Calu3 (cell line): ENCODE measurements at places on chromosomes 6 and 20. TPM values are rescaled to one million over a fixed set of nuclear protein-coding genes. Genes with fewer than 3 reads are reported as not detected.

DNA sequence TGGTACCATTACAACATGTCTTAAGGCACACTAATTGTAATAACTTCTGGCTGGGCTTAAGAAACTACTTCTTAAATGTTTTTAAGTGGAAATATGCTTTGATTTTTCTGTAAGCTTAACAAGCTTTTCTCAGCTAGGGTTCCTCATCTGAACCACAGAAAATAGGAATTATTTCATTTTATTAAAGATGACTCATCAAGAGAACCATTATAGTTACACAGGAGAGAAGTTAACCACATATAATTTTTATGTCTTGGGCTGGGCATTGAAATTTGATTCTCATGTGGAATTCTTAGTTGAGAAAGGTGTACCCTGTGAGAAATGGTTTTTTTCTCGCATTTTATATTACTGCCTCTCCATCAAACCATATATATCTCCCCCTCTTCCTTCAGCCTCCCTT lies 75.1 kb downstream of the QKI start:
- no peak for DNase-seq

DNA sequence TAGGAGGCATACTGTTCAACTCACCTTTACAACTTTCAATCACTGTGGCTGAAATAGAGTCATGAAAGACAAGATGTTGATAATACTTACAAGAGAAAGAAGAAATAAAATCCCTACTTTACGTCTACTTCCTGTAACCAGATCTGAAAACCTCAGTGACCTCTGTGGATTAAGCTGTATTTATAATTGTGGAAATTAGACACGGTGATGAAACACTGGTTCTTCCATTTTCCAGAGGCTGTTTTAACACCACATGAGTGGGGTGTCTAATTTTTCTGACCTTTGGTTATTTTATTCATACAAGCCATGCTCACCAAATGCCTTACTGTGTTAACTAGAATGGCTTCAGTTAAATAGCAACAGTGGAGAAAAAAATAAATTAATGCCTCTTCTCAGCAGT lies 58.5 kb upstream of the HIVEP1 start:
- no peak for DNase-seq

GRCh38 chr6:44438827-44439226 lies 51.3 kb downstream of the CDC5L start:
- no peak for DNase-seq

DNA sequence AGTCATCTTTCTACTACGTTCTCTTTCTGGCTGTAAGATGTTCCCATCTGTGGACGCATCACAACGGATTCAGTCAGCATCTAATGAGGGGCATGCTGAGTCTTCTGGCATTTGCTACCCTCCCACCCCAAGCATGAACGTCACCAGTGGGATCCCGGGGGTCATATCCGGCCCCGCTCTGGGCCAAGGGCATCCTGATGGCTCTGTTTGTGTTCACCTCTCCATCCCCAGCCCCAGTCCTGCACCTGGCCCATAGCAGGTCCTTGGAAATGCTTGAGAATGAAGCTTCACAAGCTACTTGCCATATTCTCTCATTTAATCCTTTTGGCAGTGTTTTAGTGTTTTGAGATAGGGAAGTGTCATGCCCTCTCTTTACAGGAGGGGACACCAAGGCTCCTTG lies 14.9 kb downstream of the APCDD1L start:
- DNase-seq = no peak

The RRP36 gene
- 94.9 and 101 TPM in 2 replicates for total RNA-seq
